ENCODE measurements at places on chromosomes 7 and 10.

GRCh38 chr7:45055016-45055415 lies 33.8 kb downstream of the NACAD start:
- DNase-seq = no peak

DNA sequence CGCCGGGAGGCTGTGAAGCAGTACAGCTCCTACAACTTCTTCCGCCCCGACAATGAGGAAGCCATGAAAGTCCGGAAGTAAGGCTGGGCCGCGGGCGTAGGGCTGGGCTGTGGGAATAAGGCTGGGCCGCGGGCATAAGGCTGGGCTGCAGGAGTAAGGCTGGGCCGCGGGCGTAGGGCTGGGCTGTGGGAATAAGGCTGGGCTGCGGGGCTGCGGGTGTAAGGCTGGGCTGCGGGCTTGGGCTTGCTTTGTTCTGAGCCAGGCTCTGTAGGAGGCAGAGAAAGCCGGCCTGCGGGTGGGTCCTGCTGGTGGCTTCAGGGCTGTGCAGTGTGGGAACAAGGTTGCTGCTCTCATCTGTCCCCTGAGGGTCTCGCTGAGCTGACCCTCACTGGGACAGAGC lies 12.5 kb downstream of the PFKFB3 start:
- no peak for DNase-seq

DNA sequence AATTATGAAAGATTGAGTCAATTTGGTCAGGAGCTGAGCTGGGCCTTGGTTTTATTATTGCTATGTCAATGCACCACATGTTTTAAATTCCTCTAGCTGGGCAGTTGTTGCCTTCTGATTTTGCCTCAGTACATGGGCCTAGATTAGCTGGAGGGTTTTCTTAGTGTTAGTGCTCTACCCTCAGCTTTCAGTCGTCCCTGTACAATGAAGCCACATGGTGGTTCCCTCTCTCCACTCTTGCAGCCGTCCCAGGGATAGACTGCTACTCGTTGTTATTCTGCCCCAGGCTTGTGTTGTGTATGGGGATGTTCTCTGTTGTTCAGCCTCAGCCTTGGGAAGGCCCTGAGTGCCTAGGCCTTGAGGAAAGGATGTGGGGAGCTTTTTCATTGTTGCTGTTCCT lies 37.0 kb downstream of the NHLRC2 start:
- no peak for DNase-seq

- no peak for DNase-seq
Observed at GRCh38 chr7:80873140-80873539, 45.7 kb downstream of the SEMA3C start.

DNA sequence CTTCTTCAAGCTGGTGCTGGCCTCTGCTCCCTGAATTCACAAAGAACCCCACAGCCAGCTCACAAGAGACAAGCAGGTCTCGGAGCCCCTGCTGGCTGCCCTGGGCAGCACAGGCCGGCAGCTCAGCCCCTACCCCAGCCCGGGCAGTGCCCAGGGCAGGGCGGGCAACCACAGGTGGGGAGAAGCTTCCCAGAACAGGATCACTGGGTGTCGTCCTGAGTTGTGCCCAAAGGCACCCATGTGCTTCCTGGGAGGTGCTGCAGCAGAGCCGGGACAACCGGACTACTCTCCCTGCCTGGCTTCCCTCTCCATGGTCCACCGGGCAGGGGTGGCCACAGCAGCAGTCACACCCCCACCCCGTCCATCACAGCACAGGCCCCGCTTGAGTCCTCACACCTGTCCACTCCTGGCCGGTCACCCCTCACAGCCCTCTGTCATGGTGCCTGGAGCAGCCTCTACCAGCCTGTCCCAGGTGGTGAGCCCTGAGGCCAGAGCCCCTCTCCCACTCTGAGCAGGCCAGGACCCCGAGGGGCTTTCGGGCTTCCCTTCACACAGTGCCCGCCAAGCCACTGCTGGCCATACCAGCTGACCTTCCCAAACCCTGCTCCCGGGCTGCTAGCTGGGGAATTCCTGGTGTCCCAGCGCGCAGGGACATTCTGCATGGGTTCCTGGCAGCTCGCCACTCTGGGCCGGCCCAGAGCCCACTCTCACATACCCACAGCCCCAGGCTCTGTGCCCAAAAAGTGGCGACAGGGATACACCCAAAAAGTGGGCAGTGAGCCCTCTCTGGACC lies 3.1 kb downstream of the RASGEF1A start:
- no peak for DNase-seq

DNA sequence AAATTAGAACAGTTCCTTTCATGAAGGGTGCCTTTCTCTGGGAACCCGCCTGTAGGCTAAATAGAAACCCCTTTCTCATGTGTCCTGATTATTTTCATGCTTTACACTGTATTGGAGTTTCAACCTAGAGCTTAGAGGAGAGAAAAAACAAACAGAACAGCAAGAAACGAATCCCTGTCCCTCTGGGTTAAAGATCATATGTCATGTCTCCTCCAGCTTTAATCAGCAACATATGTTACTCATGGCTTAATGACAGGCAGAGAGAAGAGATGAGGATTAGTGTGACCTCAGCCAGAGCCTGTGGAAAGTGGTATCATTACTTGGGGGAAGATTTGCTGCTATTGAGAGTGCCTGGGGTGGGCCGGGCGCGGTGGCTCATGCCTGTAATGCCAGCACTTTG lies 32.1 kb downstream of the CRCP start:
- no peak for DNase-seq

- no peak for DNase-seq
Observed at GRCh38 chr7:37768611-37769010, 79.8 kb upstream of the NME8 start.

All from endothelial cell of umbilical vein (primary cell).